Stimulated activated CD4-positive, alpha-beta T cell treated with anti-CD3 and anti-CD28 coated beads, Interleukin-1b, Interleukin-23, amount 100 ng/mL, for 48 hours (primary cell): ENCODE measurements at places on chromosomes 11 and 22.

DNA sequence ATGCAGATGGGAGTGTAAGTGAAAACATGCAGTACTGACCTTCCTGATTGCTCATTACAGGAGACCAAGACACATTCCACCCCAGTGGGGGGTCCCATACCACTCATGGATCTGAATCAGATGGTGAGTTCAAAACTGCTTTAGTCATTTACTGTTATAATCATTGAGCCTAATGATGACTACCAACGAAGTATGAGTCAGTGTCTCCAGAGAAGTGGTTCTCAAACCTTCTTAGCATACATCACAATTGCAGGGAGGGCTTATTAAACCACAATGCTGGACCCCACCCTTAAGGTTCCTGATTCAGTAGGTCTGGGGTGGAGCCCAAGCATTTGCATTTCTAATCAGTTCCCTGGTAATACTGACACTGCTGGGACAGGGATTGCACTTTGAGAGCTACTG lies 75.8 kb downstream of the CD44 start:
- DNase-seq = peak; percentile 74

DNA sequence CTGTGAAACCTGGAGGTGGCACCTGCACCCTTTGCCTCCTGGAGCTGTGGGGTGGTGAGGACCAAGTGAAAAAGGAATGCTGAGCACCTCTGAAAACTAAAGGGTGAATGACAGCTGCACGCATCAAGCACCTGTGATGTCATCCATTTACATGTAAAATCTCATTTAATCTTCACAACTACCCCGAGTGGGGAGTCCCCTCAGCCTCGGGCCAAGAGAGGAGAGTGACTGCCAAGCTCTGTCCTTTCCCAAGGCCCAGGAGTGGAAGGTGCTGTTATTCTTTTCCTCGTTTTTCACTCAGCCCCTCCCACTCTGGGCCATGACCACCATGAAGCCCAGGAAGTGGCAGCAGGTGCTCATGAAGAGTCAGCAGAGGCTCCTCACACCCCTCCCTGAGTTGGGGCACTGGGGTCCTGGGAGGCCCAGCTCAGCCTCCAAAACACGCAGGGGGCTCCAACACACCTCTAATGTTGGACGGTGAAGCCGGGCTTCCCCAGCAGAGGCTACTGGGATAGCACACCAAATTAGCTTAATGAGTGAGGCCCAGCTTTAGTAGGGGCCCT lies 35.7 kb downstream of the NECTIN1 start:
- no peak for DNase-seq

DNA sequence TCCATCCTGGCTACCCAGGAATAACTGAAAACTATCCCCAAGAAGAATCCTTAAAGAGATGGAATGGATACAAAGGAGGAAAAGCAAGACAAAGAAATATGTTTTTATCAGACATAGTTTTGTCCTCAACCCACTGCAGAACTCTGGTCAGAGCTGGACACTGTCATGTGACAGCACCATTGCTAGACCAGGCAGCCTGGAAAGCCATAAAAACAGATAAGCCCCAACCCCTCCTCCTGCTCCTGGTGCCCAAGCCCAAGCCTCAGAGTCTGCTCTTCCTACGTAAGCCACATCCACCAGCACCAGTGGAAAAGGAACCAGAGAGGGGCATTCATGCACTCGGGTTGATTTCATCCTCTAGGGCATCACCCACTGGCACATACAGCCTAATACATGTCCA lies 116.9 kb downstream of the TRIM29 start:
- no peak for DNase-seq

DNA sequence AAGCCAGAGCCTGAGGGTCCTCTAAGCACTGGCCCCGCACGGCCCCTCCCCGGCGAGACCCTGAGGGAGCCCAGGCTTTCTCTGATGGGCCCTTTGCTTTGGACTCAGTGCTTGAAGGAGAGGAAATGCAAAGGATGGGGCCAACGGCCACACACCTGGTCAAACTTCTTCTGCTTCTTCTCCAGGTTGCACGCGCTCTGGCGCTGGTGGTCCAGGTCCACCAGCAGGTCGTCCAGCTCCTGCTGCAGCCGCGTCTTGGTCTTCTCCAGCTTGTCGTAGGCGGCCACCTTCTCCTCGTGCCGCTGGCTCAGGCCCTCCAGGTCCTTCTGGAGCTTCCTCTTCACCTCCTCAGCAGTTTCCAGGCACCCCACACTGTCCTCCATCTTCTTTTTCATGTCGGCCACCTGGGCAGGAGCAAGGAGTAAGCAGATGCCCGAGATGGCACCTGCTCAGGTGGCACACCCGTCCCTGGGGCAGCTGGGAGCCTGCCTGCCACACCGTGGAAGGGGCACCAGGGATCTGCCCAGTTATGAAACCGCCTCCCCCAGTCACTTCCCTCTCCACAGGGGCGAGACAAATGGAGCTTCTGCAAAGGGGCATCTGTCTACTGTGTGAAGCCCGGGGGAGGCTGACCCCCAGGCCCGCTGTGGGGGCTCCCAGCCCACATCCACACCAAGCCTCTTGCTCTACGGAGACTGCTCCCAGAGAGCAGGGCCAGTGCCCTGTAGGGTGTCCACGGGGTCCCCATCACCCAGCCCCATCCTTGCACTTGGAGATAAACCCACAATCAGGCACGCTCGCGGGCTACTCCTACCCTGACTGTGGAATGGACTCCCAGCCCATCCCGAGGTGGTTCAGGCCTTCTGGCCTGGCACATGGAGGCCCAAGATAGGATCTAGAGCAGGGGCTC lies 39.2 kb downstream of the APOL1 start:
- DNase-seq = no peak

DNA sequence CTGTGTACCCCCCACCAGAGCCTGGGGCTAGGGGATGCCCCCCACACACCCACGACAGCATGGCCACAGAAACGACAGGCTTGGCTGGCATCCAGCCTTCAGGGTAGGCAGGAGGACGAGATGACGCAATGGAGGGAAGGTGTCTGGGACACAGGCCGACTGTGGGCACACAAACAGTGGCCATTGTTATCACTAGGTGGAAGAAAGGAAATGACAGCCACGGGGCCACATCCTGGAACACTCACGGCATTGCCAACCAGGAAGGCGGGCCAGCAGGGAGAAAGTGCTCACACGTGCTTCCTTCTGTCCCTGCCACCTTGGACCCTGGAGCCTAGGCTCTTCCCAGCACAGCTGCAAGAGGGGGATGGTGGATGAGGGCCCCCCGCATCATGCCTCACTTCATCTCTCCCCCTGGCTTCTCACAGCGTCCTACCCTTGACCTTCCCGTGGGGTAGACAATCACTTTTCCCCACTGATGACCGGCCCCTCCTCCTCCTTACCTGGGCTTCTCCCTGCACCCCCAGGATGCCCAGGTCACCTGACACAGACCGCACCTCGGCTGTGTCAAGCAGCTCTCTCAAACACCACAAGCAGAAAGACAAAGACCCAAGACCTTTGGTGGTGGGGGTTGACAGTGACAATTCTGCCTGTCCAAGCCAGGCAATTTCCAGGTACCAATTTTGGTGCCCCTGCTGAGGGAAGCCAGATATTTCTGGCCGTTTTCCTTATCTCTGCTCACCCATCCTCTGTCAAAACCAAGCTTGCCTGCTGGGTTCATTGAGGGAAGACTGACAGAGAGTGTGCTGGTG lies 8.6 kb downstream of the PLA2G6 start:
- no peak for DNase-seq

DNA sequence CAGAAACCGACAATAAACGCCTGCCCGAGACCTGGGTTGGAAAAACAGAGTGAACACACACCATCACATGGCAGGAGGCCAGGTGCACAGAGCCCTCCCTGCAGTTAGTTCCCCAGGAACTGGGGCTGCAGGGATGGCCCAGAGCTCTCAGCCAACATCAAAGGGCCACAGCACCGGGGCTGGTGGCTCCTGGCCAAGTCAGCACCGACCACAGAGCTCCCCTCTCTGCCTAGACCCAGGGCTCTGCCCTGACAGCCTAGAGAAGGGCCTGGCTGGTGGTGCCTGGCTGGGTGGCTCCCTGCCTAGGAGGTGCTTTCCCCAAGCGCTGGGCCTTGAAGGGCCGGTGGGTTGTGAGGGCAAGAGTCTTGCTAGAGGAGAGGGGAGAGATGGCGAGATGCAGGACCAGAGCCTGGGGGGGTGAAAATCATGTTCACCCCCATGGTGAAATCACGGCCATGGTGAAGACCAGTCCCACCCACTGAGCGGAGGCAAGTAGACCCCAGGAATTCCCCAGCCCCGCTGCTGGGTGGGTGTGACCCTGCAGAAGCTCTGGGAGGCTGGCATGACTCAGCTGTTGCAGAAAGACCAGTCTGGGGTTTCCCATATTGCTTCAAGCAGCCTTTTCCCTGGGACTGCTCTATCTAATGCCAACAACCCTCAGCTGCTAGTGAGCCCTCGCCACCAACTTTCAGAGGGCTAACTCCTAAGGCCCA lies 7.2 kb upstream of the BID start:
- peak; percentile 51 for DNase-seq

- no peak for DNase-seq
Observed at GRCh38 chr11:123594188-123594901, 60.1 kb downstream of the SCN3B start.

GRCh38 chr22:35631597-35631996 lies 14.5 kb upstream of the MB start:
- DNase-seq = peak; percentile 37

DNA sequence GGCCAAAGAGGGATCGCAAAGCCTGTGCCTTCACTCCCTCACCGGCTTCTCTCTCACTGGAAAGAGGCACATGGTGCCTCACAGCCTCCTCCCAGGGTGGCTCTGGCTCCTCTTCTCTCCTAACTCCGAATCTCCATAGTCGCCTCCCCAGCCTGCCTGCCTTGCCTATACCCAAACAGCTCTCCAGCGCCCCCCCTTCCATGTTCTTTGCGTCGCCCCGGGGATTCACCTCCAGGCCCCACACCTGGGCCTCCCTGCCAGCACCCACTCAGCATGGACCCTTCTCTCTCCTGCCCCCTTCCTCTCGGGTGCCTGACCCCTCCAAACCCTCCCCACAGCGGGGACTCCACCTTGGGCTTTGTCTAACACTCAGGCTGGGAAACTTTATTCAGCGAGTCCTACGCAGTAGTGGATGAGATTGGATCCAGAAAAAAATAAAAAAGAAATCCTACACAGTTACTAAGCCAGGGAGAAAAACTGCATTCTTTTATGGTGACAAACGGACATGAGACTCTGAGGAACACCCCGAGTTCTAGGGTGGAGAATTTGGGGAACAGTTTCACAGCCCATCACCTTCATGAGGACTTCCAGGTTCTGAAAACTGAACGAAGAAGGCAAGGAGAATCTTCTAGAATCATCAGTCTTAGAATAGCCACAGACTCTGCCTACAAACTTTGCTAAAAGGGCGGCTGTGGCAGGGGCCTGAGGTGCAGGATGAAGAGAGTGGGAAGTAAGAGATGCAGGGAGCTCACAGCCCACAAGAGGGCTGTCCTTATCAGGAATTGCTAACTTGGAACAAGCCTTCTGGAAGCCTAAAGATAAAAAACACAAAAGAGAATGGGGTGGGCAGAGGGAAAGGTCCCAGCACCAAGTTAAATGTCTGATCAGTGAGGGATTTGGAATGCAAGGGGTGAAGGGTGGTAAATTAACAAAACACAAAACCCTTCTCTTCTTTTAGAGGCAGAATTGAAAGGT lies 5.3 kb downstream of the PPM1F start:
- no peak for DNase-seq

DNA sequence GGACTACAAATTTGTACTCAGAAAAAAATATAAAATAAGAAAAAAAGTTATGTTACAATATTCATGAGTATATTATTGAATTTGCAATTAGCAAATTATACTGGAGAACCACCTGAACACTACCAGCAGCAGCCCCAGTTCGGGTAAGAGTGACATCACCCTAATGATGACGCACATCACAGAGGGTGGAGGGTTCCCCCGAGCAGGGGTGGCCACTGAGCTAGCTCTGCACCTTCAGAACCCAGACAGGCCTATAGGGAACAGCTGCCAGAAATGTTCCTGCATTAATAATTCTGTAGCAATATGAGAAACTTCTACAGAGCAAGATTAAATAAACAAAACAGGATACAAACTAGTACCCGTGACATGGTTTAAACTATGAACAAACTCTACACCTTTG lies 17.5 kb upstream of the ARAP1 start:
- DNase-seq = no peak

GRCh38 chr22:42948294-42948693 lies 66.7 kb downstream of the PACSIN2 start:
- no peak for DNase-seq

- DNase-seq = no peak
Observed at GRCh38 chr11:74069146-74070046, 60.5 kb upstream of the UCP3 start.

- DNase-seq = no peak
Observed at GRCh38 chr11:84022201-84022600, 736.0 kb upstream of the CCDC90B start.

GRCh38 chr11:79481795-79482194 lies 41.0 kb upstream of the TENM4 start:
- DNase-seq = no peak

DNA sequence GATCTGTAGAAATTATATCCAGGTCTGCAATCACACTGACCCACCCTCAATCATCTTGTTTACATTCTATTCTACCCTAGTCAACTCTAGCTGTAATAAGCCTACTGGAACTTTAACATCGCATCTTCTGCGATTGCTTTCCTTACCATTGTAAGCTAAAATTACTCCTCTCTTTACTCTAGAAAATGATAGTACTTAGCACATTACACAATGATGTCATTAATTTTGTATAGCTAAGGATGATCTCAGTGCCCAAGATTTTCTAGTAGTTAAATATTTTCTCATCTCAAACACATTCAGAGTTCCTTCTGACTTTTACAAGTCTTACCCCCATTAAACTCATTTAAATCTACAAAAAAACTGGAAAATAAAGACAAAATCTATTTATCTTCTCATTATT lies 39.6 kb upstream of the CTSC start:
- DNase-seq = no peak
